Activated CD8-positive, alpha-beta memory T cell treated with anti-CD3 and anti-CD28 coated beads for 1 hour (primary cell): ENCODE measurements at places on chromosomes 12 and 14.

GRCh38 chr14:39416072-39416471 lies 16.2 kb downstream of the FBXO33 start:
- DNase-seq, result no peak

- DNase-seq, result no peak
Observed at GRCh38 chr12:116150452-116150851, 127.0 kb downstream of the MED13L start.

- no peak for DNase-seq
Observed at GRCh38 chr14:65485516-65485915, 73.0 kb downstream of the FUT8 start.

DNA sequence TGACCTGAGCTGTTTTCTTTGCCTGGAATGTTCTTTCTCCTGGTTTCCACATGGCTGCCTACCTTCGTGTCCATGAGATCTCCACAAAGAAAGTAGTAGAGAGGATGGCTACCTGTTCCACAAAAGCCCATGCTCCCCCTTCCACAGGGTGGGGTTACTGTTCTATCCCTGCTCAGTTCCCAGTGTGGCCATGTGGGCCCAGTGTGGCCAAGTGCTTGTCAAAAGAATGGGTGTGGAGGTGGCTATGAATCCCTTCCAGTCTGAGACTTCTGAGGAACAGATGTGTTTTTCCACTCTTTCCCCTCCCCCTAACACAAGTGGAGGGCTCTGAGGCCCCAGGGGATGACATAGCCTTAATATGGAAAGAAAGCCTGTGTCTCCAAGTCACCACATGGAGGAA lies 26.2 kb upstream of the HSP90B1 start:
- no peak for DNase-seq

DNA sequence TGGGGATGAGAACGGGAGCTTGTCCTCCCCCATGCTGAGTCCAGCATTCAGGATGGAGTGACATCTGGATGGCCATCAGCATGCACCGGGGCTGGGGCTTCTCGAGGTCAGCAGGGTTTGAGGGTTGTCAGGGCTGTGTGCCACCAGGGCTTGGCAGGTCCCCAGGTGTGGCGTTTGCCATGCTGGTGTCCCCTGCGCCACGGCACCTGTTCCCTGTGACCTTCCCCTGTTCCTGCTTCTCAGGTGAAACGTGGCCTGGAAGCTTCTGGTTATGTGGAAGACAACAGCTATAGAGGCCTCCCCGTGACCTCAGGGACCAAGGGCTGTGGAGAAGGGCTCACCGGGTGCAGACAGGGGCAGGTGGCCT lies 152.4 kb downstream of the KIF26A start:
- DNase-seq, result no peak

DNA sequence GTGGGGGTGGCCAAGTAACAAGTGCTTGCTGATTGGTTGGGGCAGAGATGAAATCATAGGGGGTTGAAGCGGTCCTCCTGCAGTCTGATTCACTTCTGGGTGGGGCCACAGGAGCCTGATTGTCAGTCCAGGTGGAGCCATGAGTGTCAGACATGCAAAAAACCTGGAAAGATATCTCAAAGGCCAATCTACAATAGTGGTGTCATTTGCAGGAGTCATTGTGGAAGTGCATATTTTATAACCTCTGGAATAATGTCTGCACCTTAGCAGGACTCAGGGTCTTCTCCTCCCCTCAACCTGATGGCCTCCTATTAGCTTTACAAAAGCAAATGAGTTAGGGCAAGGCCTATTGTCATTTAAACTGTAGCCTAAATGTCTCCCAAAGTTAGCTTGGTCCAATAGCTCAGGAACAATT lies 241.4 kb downstream of the NUAK1 start:
- no peak for DNase-seq

GRCh38 chr12:75995691-75996090 lies 35.9 kb downstream of the PHLDA1 start:
- DNase-seq, result no peak

- DNase-seq, result peak; percentile 12
Observed at GRCh38 chr12:57430112-57430930, 522 bp downstream of the R3HDM2 start.

DNA sequence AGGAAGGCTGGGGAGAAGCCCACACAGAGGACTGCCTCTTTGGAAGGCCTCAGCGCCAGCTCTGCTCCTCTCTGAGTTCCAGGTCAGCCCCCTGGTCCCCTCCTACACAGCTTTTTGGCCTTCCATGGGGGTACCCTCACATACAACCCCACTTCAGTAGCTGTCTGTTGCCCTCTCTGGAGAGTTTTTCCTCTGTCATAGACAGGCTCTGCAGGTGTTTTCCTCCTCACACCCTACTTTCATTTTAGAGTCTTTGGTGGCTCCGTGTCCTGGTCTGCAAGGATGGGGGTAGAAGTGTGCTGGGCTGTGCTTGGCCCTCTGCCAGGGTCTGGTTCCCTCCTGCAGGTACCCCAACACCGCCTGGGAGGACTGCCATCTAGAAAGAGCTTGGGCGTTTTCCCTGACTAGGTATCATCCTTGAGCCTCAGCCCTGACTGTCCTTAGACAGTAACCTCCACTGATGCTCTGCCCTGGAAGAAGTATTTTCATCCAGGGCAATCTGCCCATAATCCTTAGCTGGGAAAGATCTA lies 15.1 kb downstream of the ZDHHC22 start:
- no peak for DNase-seq

DNA sequence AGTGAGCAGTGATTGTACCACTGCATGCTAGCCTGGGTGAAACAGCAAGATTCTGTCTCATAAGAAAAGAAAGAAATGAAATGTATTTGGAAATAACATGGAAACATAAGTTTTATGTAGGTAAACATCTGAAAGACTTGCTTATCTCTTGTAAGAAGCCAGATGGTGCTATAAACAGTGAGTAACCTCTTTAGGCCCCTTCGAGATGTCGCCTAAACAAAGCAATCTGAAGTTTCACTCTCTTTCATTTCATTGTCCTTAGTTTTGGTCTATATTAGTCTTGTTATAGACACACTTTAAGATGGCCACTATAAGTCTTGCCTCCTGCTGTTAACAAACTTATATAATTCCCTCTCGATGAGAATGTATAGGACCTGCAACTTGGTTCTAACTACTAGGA lies 472.6 kb upstream of the ATP2B1 start:
- DNase-seq, result no peak

- no peak for DNase-seq
Observed at GRCh38 chr14:37579274-37579673, 15.8 kb downstream of the FOXA1 start.

DNA sequence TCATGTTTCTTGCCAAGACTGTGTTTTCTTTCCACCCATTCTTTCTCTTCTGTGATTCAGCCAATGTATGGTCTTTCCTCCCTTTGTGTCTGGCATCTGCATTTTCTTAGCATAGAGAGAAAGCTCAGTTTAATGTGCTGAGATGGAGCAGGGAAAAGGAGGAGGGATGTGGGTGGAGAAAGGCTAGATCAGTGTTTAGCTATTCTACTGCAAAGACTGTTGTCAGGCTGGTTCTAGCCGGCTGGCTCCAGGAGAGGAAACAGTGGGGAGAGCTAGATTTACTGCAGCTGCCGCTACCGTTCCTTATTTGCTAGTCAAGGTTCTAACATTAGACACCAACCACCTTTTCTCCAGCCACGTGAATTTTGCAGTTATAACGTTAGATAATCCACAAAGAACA lies 5.2 kb upstream of the RIMKLB start:
- no peak for DNase-seq

GRCh38 chr14:81162941-81163340 lies 57.8 kb downstream of the GTF2A1 start:
- no peak for DNase-seq

GRCh38 chr12:56029666-56030293 lies 8.9 kb downstream of the IKZF4 start:
- DNase-seq, result no peak

DNA sequence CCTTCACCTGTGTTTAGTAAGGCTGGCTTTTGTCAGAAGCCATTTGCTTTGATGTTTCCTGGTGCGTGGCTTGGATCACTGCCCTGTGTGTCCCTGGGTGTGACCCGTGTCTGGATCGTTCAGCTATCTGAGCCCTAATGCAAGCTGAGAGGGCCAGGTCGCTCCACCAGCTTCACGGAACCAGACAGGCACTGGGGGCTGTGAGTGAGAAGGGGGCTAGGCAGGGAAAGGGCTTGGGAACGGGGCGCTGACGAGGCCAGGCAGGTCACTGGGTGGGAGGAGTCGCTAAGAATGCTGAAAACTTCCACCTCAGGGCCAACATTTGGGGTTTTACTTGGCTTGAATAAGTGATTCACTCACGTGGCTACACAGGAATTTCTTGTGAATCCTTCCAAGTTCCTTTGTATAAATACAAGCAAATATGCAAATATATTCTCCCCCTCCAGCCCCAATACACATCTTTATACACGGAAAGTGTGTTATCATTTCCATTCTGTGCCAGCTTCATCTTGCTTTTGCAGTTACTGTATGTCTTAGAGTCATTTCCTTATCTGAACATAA lies 24.2 kb upstream of the MMP17 start:
- DNase-seq, result no peak

DNA sequence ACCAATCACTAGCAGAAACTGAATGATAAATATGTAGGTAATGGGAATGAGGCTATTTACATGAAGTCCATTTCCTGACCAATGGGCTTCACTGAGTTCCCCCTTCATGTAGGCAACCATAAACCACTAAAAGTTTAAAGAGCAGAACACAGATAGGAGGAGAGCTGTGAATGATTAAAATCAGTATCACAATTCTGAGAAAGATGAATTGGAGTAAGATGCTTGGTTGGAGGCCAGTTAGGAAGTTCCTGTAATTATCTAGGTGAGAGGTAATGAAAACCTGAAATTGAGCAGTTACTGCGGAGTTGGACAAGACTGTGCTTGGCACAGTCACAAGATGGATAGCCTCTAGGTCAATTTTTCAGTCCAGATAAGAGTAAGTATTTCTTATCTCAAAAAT lies 56.6 kb downstream of the GALNT4 start:
- DNase-seq, result no peak

GRCh38 chr12:77239617-77240016 lies 174.2 kb upstream of the E2F7 start:
- no peak for DNase-seq

DNA sequence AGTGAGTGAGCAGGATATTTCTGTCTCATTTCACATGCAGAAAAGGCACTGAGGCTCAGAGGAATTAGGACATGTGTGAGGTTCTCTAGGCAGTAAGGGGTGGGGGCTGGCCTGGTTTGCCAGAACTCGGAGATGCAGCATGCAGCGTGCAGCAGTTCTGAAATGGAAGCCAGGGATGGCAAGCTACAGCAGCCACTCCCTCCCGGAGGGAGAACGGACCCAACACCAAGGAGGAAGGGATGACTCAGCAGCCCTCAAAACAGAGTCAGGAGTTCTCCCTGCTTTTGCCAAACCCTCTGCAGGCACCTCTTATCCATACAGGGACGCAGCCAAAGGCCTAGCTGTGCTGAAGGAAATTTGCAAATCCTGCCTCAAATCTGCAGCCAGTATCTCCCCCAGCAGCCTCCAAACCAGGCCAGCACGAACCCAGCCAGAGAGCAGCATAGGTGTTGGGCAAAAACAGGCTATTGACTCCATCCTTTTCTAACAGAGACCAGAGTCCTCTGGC lies 10.3 kb upstream of the SERPINA3 start:
- DNase-seq, result no peak

DNA sequence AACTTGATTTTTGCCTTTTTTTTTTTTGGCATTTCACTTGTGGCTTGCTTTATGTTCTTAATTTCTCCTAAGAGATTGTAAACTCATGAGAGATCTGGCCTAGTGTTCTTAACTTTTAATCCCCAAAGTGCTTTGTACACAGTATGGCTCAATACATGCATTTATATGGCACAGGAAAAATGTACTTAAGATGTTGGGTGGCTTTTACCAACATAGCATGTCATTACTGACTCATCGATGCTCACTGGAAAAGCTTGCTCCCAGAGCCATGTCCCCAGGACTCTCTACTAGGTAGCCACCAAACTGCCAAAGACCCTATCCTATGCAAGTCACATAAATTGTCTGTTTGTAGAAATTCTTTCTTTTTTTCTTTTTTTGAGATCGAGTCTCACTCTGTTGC lies 13.1 kb upstream of the SMCO3 start:
- no peak for DNase-seq

DNA sequence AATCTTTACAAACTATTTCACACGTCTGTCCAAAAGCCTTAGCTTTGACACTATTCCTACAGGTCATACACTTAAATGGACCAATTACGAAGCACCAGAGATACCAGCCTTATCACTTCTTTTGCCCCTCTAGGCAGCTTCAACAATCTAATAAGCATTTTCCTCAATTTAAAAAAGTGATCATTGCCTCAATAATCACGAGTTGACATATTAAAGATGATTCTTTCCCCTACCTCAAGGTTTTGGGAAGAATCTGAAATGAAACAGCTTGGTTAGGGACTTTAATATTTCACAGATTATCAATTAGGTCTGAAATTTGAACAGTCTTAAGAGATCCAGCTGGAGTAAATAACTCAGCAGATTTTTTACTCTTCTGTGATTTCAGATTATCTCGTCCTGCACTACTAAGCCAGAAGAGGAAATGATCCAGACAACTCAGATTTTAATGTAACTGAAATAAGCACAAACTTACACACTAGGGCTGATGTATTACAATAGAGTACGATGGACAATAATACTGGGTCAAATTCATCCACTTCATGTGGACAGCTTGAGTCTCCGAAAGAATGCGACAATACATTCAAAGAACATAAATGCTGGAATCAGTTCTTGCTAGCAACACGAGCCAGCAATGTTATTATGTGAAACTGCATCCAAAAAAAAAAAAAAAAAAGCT lies 15.9 kb downstream of the UBE2N start:
- no peak for DNase-seq

DNA sequence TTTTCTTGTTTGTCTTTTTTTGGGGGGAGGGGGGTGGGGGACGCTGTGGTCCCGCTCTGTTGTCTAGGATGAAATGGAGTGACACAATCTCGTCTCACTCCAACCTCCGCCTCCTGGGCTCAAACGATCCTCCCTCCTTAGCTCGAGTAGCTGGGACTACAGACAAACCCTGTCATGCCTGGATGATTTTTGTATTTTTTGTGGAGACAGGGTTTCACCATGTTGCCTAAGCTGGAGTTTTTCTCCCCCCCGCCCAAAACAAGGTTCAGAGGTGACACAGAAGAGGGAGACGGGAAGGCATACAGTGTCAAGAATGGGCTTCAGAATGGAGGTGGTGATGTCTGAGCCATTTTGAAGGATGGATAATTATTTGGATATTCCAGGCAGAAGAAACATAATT lies 116.9 kb upstream of the ATF1 start:
- DNase-seq, result no peak

DNA sequence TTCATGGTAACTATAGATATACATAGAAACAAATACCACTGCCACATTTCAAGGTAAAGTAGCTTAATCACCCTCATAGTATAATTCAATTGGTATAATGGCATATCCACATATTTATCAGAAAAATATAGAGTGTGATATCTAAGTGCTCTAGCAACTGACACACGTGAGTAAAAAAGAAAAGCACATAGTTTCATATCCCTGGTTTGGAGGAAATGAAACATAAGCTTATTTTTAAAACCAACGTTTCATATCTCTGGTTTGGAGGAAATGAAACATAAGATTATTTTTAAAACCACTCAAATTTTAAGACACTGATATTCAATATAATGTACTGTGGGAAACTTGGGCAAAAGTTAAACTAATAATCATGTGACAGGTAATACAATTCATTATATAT lies 2.1 kb downstream of the OR6C70 start:
- no peak for DNase-seq

- no peak for DNase-seq
Observed at GRCh38 chr12:113378291-113378690, 19.9 kb downstream of the PLBD2 start.

- no peak for DNase-seq
Observed at GRCh38 chr12:95225645-95226212, 8.1 kb downstream of the VEZT start.
